ENCODE measurements at places on chromosomes 16 and 17.

- no peak for DNase-seq
Measured at GRCh38 chr16:60027351-60027750, 1293.2 kb upstream of the GOT2 start.

DNA sequence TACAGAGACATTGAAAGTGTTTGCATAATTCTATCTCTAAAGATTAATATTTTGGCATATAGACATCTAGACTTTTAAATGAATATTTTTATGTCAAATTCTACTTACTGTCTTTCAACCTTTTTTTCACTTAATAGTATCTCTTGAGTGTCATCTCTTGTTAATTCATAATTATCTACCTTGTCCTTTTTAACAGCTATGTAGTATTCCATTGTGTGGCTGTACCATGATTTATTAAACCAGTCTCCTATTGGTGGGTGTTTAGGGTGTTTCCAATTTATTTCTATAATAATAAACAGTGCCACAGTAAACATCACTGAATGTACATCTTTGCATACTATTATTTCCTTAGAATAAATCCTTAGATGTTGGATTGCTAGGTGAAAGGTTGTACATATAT is 16.3 kb upstream of the RNF222 start:
- DNase-seq, result no peak

GRCh38 chr16:52725043-52725442 is 178.1 kb upstream of the TOX3 start:
- no peak for DNase-seq

DNA sequence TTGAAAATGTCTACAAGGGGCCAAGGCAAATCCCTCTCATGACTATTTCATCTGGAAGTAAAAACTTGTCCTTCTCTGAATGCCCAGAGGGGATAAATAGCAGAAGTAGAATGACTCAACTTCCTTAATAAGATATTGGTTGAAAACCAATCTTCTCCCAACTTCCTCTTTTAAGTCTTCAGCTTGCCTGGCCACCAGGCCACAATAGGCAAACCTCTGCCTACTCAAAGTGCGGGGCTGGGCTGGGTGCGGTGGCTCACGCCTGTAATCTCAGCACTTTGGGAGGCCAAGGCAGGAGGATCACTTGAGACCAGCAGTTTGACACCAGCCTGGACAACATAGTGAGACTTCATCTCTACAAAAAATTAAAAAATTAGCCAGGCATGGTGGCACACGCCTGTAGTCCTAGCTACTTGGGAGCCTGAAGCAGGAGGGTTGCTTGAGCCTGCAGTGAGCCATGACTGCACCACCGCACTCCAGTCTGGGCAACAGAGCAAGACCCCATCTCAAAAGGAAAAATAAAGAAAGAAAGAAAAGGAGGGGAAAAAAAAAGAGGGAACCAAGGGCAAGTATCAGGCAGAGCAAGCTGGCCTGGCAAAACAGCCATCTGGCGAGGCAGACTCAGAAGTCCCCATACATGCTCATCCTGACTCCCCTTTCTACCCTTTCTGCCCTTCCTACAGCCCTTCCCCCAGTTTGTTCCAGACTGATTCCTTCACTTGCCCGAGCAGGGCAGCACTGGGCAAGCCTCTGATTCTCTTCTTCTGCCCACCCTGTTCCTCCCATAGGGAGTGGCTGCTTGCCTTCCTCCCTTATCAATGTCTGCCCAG is 20.6 kb downstream of the MAP3K14 start:
- DNase-seq, result no peak

GRCh38 chr16:19601083-19601976 is 45.8 kb downstream of the VPS35L start:
- no peak for DNase-seq

DNA sequence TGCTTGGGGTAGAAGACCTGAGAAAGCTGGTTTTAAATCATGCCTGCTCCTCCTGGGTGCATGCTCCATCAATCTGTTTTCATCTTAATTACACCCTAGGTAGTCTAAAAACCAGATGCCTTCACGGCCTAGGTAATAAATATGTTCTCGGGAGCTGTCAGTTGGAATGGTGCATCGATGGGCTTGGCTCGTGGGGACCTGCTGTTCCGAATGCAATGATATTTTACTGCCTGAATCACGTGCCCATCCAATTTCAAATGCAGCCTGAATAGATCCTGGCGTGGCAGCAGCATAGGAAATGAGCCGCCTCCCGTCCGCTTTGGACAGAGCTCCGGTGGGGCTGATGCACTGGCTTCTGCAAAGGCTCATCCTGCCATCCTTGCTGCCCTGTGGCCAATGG is 18.8 kb upstream of the FAAP100 start:
- no peak for DNase-seq

DNA sequence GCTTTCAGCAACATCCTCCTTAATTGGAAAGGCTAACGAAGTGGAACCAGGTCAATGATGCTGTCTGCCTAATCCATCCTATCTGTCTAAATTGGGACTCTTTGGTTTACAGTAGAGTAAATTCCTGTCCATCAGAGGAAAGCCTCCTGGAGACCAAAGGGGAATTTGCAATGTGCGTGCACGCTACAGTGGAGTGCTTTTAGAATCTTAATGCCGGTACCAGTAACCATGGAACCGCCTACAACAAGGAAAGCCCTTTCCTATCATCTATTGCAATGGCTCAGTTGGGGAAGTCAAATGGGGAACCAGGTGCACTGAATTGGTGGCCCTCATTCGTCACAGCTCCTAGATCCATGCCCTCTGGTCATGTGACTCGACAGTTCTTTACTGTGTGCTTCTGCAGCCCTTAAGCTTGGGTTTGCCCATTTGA is 110.1 kb downstream of the XYLT1 start:
- no peak for DNase-seq

GRCh38 chr17:8887834-8888703 is 20.6 kb upstream of the PIK3R6 start:
- peak; percentile 66 for DNase-seq

- no peak for DNase-seq
Measured at GRCh38 chr17:4548061-4548461, 7.1 kb downstream of the MYBBP1A start.

- no peak for DNase-seq
Measured at GRCh38 chr16:57577691-57578224, 35.3 kb downstream of the ADGRG5 start.

- no peak for DNase-seq
Measured at GRCh38 chr16:67801883-67802282, 4.5 kb downstream of the RANBP10 start.

GRCh38 chr16:52051414-52052172 is 495.4 kb downstream of the TOX3 start:
- DNase-seq, result no peak

DNA sequence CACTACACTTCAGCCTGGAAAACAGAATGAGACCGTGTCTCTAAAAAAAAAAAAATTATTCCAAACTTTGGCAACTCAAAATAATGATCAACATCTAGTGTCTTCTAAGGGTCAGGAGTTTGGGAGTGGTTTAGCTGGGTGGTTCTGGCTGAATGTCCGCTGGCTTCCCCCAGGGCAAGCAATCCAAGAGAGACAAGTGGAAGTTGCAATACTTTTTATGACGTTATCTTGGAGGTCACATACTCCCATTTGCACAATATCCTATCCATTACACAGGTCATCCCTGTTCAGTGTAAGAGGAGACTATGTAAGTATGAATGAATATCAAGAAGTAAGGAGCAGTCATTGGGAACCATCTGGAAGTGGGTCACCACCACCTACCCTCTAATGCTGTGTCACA is 15.2 kb upstream of the CLEC3A start:
- no peak for DNase-seq

GRCh38 chr16:49464093-49464492 is 90.5 kb downstream of the C16orf78 start:
- DNase-seq, result no peak

DNA sequence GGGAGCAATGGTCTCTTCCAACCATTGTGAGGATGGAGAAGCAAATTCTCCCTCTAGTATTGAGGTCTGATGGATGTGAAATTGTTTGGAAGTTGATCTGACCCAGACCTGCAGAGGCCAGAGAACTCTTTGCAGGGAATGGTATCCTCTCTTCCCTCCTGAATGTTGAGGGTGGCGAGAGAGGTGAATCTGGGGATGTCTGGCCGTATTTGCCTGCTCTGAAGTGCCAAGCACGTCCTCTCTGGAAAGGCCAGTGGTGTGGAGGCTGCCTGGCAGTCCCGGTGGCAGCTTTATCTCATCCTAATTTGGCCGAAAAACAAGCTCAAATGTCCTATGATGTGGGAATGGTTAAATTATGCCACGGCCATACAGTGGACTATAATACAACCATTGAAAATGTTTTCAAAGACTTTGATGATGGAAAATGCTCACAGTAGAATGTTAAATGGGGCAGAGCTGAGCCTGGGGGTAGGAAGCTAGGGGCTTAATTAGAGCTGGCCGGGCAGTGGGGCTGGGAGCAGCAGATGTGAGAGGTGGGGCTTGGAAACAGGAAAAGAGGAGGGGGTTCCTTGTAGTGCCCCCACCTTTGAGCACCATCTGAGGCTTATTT is 30.8 kb downstream of the WSCD1 start:
- peak; percentile 53 for DNase-seq

Measured in cardiac septum (tissue), 1 donor.